ENCODE measurements at places on chromosomes 4 and X.

DNA sequence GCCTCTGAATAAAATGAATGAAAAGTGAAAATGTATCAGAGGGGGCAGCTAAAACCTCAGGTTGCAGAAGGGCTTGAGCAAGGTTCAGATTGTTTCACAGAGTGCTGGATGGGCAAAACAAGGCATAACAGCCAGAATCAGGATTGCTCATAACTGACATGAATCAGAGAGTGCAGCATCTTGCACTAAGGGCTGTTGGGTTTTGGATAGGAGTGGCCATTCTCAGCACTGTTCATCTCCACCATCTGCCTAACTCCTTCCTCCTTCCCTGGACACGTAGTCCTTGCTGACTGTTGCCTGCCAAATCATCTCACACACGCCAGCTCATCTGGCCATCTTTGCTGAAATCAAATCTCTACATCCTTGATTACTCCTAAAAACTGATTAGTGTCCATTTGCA lies 75.3 kb upstream of the C1QTNF7 start:
- no peaks in the 10 kb centered on the region for H3K27me3 ChIP-seq
- no peaks in the 10 kb centered on the region for H3K36me3 ChIP-seq
- no peak for DNase-seq
- no peaks in the 10 kb centered on the region for H3K4me1 ChIP-seq
- H3K4me3 ChIP-seq = no peak overlapping the region

GRCh38 chr4:13176741-13177142 lies 307.4 kb downstream of the RAB28 start:
- no peaks in the 10 kb centered on the region for H3K27me3 ChIP-seq
- H3K27ac ChIP-seq = no peak overlapping the region
- H3K36me3 ChIP-seq = no peaks in the 10 kb centered on the region
- DNase-seq = no peak
- H3K4me1 ChIP-seq = no peaks in the 10 kb centered on the region

DNA sequence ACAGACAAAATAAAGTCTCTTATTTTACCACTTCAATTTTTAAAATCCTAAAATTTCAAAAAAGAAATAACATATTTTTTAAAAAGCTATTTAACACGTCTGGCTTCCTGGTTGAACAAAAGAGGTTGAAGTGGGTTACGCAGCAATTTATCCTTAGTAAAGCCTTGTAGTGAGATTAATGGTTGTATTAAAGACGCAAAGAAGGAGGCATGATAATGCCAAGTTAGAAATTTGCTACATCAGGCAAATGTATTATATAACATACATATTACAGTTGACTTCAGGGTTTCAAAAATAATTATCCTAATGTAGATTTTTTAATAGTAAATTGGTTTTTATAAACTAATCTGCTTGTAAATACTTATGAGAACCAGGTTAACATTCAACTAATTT lies 35.3 kb downstream of the ANKRD17 start:
- H3K27ac ChIP-seq = peak overlapping the region; percentile 89
- no peaks in the 10 kb centered on the region for H3K27me3 ChIP-seq
- no peak for DNase-seq

GRCh38 chrX:1427756-1428155 lies 25.0 kb downstream of the ASMTL start:
- DNase-seq = no peak
- H3K27ac ChIP-seq = no peak overlapping the region
- peaks cover 45% of the 10 kb centered on the region for H3K36me3 ChIP-seq
- H3K4me3 ChIP-seq = no peak overlapping the region
